ENCODE measurements at places on chromosomes 3 and 15. TPM values are rescaled to one million over a fixed set of nuclear protein-coding genes. Genes with fewer than 3 reads are reported as not detected.

STRC gene
- total RNA-seq, result not detected

BLOC1S6 gene
- 45.6 TPM for total RNA-seq

NR1I2 gene
- not detected for total RNA-seq

ROPN1B gene
- total RNA-seq, result not detected

CIDEC gene
- total RNA-seq, result not detected
